ENCODE measurements at places on chromosomes 2 and 18. TPM values are rescaled to one million over a fixed set of nuclear protein-coding genes. Genes with fewer than 3 reads are reported as not detected.

- DNase-seq: no peak
These were observed 45.0 kb upstream of the ASXL3 start for GRCh38 chr18:33532978-33533377.

GRCh38 chr18:44358402-44358801 is 322.3 kb upstream of the SETBP1 start:
- DNase-seq: no peak

DNA sequence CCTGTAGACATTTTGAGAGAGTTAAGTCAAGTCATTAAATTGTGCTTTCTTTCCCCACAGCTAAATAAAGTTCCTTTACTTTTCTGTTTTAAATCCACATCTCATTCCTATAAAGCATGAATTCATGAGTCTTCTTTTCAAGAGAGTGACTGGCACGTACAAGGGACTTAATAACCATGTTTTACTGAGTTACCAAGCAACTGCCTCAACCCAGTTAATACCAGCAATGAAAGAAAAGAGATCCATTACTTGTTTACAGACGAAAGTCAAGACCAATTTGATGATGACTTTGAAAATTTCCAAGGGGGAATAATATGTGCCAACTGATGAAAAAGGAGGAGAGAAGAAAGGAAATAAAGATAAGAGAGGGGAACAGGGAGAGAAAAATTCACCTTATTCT is 1082.5 kb upstream of the GYPC start:
- no peak for DNase-seq

DNA sequence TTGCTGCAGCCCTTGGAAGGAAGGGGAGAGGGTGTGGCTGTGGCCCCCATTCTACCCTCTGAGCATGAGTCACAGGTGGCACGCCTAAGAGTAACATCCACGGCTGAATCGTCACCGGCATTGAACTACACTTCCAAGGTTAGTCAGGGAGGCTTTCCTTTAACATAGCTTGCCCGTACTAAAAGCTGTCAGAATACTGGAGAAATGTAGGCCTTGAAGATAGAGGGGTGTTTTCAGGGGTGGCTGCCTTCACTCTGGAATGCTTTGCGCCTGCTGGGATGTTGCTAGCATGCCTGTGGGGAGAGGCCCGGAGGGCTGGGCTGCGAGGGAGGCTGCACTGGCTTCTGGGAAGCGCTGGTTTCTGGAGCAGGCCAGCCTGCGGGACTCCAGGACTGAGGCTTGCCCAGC is 333.7 kb downstream of the AGAP1 start:
- no peak for DNase-seq

DNA sequence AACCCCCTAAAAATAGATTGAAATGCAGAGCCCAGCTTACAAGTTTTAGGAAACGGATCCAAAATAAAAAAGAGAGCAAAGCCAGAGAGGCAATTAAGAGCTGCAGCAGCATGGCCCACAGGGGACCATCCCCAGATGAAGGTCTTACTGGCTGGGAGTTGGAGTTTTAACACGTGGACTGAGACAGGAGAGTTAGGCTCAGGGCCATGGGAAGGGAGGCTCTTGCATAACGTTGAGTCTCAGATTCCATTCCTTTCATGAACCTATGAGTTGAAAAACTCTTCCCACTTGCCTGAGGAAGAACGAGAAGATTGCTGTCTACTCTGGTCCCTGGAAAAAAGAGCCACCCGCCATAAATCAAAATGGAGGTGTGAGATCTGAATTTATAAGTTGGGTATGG is 101.8 kb upstream of the NDUFV2 start:
- no peak for DNase-seq

DNA sequence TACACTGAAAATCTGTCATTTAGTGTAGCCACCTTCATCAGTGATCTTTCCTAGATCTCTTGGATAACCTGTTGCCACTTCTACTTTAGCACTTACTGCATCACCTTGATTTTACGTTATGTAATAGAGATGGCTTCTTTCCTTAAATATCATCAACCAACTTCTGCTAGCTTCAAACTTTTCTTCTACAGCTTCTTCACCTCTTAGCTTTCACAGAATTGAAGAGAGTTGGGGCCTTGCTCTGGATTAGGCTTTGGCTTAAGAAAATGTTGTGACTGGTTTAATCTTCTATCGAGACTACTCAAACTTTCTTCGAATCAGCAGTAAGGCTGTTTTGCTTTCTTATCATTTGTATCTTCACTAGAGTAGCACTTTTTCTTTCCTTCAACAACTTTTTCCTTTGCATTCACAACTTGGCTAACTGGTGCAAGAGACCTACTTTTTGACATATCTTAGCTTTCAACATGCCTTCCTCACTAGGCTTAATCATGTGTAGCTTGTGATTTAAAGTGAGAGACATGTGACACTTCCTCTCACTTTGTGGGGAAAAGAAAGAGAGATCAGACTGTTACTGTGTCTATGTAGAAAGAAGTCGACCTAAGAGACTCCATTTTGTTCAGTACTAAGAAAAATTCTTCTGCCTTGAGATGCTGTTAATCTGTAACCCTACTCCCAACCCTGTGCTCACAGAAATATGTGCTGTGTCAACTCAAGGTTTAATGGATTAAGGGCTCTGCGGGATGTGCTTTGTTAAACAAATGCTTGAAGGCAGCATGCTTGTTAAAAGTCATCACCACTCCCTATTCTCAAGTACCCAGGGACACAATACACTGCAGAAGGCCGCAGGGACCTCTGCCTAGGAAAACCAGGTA is 99.6 kb downstream of the ATL2 start:
- no peak for DNase-seq

DNA sequence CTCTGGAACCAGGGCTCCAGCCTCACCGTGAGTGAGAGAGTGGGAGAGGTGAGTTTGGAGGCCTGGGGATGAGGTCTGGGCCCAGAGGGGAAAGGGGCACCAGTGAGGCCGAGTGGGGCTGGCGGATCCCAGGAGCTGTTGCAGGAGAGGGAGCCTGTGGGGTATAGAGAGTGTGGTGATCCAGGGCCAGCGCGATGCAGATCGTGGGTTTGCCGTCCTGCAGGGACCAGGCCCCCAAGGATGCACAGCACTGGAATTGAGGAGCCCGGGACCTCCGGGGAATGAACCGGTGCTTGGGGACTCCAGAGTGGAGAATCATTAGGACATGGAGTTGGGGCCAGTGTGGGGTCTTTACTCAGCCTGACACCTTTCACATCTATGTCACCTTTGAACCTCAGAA is 25.7 kb upstream of the RAB6D start:
- DNase-seq: no peak

BMP10 gene
- not detected for total RNA-seq

FEV gene
- total RNA-seq: not detected

CNDP1 gene
- total RNA-seq: under 0.01 TPM

HAUS1 gene
- total RNA-seq: 13.2 TPM

EHD3 gene
- total RNA-seq: 2.3 TPM

GPC1 gene
- 30.7 TPM for total RNA-seq
